ENCODE measurements at places on chromosomes 7 and 10.

DNA sequence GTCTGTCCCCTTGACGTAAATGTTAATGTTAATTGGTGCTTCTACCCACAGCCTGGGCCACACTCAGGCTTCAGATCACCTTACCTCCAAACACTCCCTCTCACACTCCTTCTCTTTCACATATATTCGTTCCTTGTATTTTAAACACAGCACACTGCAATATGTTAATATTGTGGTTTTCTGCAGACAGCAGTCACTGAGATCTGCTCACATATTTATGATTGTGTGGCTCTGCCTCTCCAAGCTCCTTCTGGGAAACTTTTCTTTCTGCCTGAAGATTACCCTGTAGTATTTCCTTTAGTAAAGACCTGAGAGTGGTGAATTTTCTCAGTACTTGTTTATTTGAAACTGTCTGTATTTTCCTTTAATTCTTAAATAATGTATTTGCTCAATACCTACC lies 104.7 kb downstream of the VWC2 start:
- DNase-seq: no peak

DNA sequence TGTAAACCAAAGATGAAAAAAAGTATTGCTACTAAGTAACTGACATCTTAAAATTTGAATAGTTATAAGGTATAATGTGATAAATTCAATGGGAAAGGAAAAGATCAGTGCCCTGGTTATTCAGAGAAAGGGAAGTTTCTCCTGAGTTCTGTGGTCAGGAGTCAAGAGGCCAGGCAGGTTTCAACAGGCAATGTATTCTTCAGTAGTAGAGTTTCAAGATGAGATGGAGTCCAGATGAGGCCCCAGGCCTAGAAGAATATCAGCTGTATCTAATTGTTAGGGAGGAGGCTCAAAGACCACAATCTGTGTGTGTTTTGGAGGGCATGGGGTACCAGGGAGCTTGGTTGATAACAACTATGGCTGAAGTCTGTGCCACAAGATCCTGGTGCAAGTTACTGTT lies 101.4 kb upstream of the DLX6 start:
- DNase-seq: no peak

DNA sequence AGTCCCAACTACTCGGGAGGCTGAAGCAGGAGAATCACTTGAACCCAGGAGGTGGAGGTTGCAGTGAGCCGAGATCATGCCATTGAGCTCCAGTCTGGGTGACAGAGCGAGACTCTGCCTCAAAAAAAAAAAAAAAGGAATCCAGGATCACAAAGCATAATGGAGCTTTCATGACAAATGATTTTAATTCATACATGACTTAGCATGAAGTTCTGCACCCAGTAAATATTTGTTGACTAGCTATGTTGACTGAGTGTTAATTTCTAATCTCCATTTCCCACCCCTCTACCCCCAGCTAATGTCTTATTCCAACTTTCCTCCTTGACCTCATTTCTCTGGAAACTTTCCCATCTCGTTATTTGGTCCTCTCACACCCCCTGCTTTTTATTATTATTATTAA lies 53.3 kb downstream of the ATOH7 start:
- DNase-seq: no peak

- peak; percentile 19 for DNase-seq
These were observed 124.0 kb upstream of the PTPN20 start for GRCh38 chr10:46787321-46787615.

DNA sequence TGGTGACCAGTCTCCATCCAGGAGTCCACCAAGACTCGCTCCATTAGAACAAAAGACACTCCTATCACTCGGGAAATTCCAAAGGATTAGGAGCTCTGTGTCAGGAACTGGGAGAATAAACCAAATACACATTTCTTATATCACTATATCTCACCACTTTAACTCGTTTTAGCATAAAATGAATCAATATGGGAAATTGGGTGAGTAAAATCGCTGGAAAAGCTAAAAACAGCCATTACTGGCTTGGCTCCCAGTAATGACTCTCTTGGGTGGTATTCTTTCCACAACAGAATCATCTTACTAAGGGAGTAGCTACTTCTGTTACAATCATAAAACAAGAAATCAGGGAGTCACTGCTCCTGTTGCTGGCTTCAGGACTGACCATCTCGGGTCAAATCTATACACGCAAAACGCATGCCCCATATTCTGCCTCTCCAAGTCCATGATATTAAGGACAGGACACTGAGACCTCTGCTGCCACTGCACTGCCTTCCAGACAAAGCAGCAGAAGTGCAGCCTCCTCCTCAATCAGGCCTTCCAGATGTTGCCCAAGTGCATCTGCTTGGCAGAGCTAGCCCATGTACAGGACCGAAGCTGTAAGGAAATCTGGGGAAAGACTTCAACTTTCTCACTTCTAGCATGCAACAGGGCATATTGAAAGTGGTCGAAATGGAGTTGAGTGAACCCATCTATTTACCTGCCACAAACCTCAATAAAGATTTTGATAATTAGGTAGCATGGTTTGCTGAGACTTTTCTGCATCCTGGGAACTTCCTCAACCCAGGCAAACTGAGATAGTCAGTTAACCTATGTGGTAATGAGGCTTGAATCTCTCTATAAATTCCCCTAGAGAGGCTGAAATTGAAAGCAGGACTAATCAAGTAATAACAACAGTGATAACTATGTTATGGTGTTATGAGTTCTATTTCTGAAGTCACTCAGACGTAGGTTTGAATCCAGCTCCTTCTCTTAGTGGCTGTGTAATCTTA lies 14.4 kb upstream of the PANK1 start:
- DNase-seq: peak; percentile 17

DNA sequence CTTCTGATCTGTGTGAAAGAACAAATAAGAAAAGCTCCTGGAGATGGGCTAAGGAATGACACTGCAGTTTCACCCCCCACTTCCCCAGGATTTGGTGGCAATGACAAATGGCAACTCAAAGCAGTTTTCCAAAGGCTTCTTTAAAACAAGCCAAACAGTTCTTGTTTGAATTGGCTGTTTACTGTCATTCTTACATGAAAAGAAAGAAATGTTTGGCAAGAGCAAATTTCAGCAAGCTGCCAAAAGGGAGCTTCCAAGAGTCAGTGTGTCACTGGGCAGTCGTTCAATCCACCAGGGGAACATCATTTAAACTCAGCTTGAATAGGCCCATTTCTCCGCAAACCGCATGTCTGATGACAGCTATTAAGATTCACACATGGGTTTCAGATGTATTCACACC lies 119.0 kb upstream of the RHOBTB1 start:
- no peak for DNase-seq

- no peak for DNase-seq
These were observed 69.3 kb downstream of the MYOF start for GRCh38 chr10:93412801-93413200.

All from GM12865 (cell line).